ENCODE measurements at places on chromosomes 11 and 22. TPM values are rescaled to one million over a fixed set of nuclear protein-coding genes. Genes with fewer than 3 reads are reported as not detected.

GRCh38 chr11:84882056-84882455 lies 745.1 kb downstream of the DLG2 start:
- no peak for DNase-seq

DNA sequence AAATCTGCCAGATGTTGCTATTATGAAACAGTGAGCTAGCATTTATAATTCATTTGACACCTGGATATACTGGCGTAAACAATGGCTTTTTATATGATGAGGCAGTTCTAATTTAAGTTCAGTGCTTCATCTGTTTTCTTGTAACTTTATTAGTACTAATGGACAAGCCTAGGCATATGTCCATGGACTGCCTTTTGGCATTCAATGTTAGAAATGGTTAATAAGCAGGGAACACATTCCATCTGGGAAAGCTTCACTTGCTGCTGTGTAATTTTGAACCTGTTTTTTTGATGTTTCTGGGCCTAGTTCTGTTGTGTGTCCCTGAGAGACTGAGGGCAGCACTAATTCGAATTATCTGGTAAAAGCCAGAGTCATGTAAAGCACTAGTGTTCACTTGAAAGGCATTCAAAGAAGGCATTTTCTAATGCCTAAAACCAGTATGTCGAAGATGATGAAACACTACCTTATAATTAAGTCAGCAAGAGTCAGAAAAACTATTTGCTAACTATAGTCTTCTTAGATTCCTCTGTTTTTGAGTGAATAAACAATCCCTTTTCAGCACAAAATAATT lies 138.5 kb downstream of the SWAP70 start:
- DNase-seq = no peak

GRCh38 chr22:50560034-50560433 lies 2.7 kb downstream of the SYCE3 start:
- DNase-seq = no peak

- DNase-seq = no peak
Measured at GRCh38 chr11:19026862-19027261, 33.7 kb downstream of the MRGPRX2 start.

- DNase-seq = no peak
Measured at GRCh38 chr11:15839061-15839460, 517.3 kb downstream of the SOX6 start.

GRCh38 chr22:50305923-50306566 lies 1.4 kb downstream of the PLXNB2 start:
- peak; percentile 88 for DNase-seq

GRCh38 chr11:105609341-105609781 lies 512 bp upstream of the GRIA4 start:
- DNase-seq = no peak

DNA sequence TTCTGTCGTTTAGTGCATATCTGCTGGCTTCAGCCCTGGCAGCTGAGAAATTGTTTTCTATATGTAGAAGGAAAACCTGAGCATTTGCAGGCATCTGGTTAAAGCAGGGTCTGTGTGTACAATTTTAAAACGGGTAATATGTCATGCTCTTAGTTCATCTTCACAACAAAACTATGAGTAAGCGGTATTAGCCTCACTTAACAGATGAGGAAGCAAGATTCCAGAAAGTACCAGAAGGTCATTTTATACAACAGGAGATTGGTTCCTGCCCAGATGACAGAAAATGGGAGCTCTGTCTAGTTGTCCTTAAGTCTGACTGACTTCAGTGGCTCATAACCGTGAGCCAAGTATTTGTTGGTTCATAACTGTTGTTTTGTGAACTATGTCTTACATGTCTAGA lies 1.1 kb downstream of the TIMM10B start:
- DNase-seq = no peak

DNA sequence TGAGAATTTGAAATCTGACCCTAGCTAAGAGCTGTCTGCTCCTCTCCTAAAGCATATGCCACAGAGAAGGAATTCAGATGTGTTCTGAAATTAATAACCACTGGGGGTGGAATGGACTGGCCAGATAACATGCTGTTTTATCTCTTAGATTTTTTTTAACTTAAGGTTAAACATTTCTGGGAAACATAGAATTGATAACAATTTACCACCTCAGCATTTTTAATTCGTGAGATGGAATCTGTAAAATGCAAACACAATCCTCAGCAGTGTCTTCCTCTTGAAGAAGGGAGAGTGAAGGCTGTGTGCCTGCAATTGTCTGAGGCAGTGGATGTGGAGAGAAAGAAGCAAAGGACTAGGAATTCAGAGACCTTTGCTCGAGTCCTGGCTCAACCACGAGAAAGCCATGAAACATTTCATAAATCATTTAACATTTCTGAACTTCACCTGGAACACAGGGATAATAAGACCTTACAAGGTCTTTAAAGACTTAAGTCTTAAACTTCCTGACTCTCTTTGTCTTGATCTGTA lies at the start of gene SLC5A12:
Gene SLC5A12 (minus strand): TSS at position 113 of the 528 bp plus-strand sequence. CDS start 346 bp downstream, outside the sequence.
- no peak for DNase-seq

TOMM22 gene
- total RNA-seq = 36.9 TPM

BTBD18 gene
- not detected for total RNA-seq

SNX32 gene
- 0.20 TPM for total RNA-seq

- DNase-seq = no peak
Measured at GRCh38 chr22:32020117-32020516, 22.9 kb upstream of the SLC5A1 start.

- no peak for DNase-seq
Measured at GRCh38 chr11:128840137-128840536, 27.0 kb downstream of the KCNJ1 start.

DNA sequence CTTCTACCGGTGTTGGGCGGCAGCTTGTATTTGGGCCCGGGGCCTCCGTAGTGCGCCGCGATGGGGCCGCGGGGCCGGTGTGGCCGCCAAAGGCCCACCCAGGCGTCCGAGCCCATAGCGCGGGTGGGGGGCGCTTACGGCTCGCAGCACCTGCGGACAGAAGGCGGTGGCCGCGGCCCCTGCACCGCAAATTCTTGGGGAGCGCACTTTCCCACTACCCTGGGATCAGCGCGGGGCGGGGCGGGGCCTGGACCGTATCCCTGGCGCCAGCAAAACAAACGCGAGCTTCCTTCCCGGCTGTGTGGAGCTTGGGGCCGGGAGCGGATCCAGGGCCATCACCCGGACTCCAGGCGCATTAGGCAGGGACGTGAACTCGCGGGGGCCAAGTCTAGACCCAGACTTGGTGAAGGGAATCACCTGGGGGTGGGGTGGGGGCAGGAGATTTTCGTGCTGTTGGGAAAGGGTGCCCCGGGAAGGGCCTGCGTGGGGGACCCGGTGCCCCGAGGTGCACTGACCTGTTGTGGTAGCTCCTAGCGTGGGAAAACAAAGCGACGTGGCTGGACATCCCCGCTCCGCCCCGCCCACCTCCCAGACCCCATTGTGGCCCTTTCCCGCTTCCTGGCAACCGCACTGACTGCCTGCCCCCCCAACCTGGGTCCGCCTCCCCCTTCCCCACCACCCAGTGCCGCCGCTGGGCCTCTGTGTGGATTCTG lies 2.3 kb upstream of the TYMP start:
- DNase-seq = peak; percentile 86

- no peak for DNase-seq
Measured at GRCh38 chr11:8201644-8202365, 33.0 kb upstream of the RIC3 start.

- no peak for DNase-seq
Measured at GRCh38 chr11:45085646-45086501, 60.6 kb upstream of the PRDM11 start.

DNA sequence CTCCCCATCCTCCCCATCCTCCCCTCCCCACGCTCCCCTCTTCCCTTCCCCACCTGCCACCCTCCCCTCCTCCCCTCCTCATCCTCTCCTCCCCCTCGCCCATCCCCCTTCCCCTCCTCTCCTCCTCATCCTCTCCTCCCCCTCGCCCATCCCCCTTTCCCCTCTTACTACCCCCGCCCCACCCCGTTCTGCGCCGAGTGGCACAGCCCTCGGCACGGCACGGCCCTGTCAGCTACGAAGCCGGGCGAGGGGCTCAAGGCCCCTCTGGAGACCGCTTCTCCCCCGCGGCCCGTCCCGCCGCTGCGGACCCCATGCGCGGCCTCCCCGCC lies 449.9 kb downstream of the OPCML start:
- no peak for DNase-seq
